ENCODE measurements at places on chromosomes 13 and 19.

GRCh38 chr13:113531041-113531873 is 40.7 kb upstream of the DCUN1D2 start:
- no peak for DNase-seq

- DNase-seq = no peak
These were observed 54.4 kb downstream of the ERCC5 start for GRCh38 chr13:102900193-102900608.

GRCh38 chr19:37874784-37875183 is 31.6 kb downstream of the WDR87 start:
- no peak for DNase-seq

DNA sequence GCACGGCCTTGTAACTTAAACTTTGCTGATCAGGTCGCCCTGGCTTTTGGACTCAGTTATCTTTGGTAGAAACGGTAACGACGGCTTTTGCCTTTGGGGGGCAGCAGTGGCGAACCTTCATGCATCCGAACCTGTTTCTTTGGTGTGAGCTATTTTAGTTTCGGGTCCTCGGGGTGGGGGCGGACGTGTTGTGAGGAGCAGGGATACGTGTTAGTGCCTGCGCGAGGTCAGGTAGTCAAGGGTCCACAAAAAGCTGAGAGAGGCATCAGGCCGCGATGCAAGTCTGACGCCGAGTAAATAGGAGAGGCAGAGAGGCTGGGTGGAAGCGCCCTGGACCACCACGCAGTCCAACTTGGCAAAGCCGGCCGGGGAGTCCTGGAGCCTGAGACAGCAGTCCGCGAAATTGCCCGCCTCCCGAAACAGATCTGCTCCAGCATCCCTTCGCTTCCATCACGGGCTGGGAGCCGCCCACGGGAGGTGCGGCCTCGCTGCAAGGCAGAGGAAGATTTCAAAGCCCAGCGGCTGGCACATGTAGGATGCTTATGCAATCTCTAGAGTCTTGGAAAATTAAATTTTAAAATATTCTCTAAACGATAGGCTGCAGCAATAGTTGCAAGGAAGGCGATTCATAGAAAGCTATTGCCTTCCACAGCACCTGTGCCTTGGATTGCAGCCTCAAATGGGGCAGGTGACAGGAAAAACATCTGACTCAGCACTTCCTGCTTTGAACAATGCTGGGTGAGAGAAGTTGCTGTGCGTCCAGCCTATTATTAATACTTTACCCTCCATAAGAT is 4.6 kb upstream of the TPP2 start:
- peak; percentile 84 for DNase-seq

DNA sequence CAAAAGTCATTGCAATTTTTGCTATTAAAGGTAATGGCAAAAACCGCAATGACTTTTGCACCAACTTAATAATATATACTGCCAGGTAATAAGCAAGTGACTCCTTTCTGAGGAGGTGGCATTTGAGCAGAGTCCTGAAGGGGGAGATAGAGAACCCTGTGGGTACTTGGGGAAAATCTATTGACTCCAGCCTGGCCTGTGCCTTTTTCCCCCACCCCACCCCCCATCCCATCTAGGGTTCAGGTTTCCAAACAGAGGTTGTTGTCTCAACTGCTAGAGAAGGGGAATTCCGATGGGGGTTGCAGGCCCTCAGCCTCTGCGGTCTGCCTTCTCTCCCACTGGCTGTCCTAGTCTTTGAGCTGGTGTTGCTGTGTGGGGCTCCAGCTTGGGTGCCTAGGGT is 11.5 kb downstream of the S1PR2 start:
- peak; percentile 73 for DNase-seq

DNA sequence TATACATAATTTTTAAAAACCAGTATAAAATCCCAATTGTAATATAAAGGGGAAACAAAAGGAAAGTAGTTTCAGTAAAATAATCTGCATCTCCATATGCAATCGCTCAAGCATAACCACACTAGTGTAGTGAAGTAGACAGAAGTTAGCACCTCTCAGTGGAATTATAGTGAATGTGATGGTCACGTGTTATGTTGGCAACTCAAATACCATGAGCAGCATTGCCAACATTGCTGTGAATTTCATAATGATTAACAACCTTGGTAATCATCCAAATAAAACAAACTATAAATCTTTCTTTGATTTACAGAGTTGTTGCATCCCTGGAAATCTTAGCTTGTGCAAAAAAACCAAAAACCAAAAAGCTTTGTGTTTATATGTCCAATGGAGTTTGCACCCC is 77.3 kb upstream of the SIAH3 start:
- DNase-seq = no peak

- no peak for DNase-seq
These were observed 33.1 kb upstream of the ZNF331 start for GRCh38 chr19:53504885-53505284.

DNA sequence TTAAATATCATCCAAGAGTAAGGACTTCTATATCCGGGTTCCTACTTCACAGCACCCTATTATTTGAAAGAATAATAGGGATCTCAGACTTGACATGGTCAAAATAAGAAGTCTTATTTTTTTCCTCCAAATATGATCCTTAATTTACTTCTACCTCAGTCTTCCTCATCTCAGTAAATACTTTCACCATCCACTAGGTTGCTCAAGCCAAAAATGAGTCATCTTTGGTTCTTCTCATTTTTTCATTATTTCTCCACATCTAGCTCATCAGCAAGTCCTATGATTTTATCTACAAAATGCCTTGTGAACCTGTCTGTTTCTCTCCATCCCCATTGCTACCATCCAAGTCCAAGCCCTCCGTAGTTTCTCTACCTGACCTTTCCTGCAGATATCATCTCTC is 121.9 kb upstream of the GJB6 start:
- DNase-seq = no peak

DNA sequence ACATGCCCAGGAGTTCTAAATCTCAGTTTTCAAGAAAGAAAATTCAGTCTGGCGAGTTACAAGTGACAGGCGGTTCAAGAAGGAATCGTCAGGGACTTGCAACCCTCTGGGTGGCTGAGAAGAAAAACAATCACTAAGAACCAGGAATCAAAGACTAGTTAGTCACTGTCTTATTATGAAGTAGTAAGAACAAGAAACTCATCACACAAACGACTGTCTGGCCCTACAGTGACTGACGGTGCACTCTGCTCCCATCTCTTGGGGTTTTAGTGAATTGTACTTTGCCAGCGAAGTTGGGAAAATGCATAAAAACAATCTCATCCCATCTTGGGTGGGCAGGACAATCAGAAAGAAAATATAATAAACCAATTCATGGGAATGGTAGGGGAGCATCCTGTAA is 63.7 kb upstream of the SACS start:
- DNase-seq = no peak

- no peak for DNase-seq
These were observed 64.6 kb upstream of the C1QTNF9 start for GRCh38 chr13:24244802-24245201.

DNA sequence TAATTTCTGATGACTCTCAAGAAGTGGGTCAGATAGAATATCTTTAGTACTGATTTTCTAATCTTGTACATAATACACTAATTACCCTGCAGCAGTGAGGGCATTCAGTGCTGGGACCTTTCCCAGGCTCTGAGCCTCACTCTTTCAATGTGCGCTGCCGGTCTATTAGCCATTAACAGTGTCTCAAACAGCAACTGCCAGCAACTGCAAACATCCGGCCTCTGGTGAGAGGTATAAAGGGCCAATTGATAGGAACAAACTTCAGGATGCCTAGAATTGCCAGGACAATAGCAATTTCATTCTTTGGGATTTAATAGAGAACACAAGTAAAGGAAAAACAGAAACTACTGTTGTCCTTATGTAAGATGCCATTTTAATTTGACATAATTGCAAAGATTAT is 604.4 kb upstream of the SPRY2 start:
- DNase-seq = no peak

DNA sequence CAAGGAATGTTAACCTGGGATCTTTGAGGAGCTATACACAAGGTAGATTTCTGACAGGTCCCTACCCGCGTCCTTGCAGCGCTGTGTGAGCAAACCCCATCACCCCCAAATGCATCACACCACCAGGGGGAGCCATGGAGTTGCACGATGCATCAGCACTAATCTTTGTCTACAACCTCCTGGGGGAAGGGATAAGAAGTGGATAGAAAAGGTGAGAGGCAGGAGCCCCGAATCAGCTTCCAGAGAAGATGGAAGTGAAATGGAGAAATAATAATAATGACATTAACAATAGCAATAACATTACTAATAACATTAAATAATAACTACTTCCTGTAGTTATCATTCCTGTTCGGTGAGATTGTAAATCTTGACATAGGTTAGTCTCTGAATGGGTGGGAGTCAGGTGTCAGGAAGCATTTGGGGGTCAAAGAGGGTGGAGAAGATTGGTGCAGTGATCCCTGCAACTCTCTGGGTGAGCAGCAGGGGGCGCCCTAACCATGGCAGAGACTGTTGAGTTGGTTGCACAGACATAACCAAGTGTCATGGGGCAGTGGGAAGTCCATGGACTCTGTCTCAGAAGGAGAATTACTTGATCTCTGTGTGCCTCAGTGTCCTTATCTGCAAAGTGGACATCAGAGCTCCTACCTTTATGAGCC is 16.5 kb downstream of the SIGLEC7 start:
- peak; percentile 66 for DNase-seq

DNA sequence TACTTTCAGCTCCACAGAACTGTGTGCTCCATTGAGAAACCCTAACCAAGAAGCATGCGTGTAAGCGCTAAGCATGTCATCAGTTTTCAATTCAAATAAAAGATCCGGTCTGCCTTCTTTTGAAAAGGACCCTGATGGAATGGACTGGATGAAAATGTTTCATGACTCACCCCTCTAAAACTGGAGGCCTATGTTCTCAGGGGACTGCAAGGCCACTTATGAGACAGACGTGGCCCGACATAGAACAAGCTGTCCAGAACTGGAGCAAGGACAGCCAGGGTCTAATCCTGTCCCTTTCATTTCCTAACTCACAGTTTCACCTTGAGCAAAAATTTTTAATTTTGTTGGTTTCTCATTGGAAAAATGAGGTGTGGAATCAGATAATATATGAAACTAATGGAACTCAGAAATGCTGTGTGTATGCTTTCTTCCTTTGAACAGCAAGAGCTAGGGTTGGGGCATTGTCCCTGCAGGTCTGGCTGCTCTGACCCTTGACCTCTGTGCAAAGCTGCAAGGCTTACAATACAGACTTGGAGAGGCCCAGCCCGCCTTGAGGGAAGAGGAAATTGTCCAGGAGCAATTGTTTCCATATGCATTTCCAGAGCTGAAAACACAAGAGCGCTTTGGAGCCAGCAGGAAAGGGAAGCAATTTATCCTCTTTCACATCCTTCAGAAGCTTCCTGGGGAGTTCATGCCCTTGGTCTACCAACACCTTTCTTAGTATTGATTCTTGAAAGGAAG is 553.4 kb upstream of the KLF12 start:
- DNase-seq = no peak

GRCh38 chr19:3024509-3024869 is 4.6 kb downstream of the TLE2 start:
- no peak for DNase-seq

All from CD4-positive, alpha-beta T cell treated with Interleukin-4 for 4 hours (primary cell).